ENCODE measurements at places on chromosomes 1 and 21. TPM values are rescaled to one million over a fixed set of nuclear protein-coding genes. Genes with fewer than 3 reads are reported as not detected.

DNA sequence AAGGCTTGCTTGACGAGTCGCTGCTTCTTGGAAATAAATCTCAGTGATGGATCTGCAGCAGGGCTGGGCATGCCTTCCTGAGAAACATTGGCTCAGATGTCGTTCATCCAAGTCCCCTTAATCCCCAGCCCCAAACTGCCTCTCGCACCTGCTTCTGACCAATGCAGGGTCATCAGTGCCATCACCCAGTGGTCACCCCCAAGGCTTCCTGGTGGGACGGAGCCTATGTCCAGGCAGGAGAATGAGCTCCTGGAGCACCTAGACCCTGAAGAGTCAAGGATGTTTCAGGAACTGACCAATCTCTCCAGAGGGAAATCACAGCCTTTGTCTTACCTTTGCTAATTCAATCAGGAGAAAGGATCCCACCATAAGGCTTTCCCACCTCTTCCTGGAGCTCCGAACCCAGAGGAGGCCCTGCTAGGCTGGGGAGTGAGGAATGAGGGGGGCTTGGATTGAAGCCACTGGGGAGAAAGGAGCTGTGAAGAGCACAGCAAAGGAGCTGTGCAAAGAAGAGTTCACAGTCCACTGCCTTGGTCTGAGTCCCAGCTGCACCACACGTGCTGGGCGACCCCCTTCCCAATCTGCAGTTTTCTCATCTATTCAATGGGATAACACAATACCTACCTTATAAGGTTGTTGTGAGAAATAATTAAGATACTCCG is 416.1 kb downstream of the NPHP4 start:
- no peak overlapping the region for H3K27ac ChIP-seq
- H3K27me3 ChIP-seq: no peaks in the 10 kb centered on the region
- H3K36me3 ChIP-seq: no peaks in the 10 kb centered on the region
- H3K4me3 ChIP-seq: no peak overlapping the region
- peak; percentile 7 for DNase-seq

Gene HES3
- 67.9 TPM for total RNA-seq

DNA sequence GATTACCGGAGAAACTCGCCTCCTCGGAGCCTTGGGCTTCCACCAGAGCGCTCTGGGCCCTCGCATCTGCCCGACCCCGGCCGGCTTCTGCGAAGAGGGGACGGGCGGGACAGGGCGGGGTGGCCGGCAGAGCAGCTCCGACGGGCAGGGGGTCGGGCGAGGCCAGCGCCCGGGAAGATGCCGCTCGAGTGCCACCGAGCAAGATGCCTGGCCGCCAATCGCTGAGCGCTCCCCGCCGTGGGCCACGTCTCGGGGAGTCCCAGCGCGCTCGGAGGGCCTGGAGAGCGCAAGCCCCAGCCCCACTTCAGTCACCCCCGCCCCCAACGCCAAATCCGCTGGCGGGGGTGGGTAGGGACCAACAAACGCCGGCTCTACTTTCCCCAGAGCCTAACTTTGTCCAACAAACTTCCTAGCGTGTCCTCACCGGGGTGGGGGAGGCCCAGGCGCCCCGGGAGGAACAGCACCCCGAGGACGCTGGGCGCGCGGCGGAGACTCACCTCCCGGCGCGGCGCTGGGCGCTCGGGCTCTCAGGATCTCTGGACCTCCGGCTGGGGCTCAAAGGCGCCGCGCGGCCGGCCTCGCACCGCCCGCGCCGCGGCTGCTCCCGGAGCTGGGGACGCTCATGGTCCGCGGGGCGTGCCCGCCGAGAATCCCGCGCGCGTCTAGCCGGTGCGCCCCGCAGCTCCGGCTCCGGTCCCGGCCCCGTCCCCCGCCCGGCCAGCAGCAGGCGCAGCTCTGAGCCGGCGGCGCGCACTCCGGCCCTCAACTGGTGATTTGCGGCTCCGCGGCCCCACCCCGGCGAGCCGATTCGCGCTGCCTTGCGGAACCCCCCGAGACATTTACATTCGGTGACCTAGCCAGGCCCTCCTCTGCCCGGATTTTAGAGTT is at the start of gene BCAR3:
TSS of gene BCAR3 (minus strand) at position 737 of the 888 bp plus-strand sequence. CDS start 6,907 bp downstream, outside the sequence.
- peaks cover 6% of the 10 kb centered on the region for H3K4me1 ChIP-seq
- no peak within 1 kb of the TSS for H3K27ac ChIP-seq
- H3K4me3 ChIP-seq: peak within 1 kb of the TSS; percentile 64
- no peaks in the 10 kb centered on the region for H3K27me3 ChIP-seq

Gene HSD3B2
- total RNA-seq: not detected

DNA sequence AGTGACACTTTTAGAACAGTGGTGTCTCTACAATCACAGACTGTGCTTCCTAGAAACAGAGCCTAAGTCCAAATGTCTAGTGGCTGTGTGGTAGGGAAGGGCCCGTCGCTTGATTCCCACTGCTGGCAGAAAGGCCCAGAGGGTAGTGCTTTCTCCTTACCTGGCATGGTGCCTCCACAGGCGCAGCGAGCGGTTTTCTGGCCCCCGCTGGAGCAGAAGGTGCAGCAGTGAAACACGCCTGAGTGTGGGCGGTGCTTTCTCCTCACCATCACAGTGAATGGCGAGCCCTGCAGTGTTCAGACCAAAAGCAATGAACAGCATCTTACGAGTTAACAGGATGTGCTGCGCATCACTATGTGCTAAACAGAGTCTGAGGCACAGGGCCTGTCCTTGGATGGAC is 8.3 kb downstream of the TRIM45 start:
- no peak overlapping the region for H3K4me3 ChIP-seq
- H3K4me1 ChIP-seq: peaks cover 2% of the 10 kb centered on the region
- no peak overlapping the region for H3K27ac ChIP-seq

Measured in H1 (cell line).